ENCODE measurements at places on chromosomes 5 and 9. TPM values are rescaled to one million over a fixed set of nuclear protein-coding genes. Genes with fewer than 3 reads are reported as not detected.

FBP1 gene
- not detected for total RNA-seq

FBN2 gene
- 523 TPM for total RNA-seq

BTNL3 gene
- total RNA-seq: not detected

PALM2AKAP2 gene
- 1.8 TPM for total RNA-seq

PCDH12 gene
- 1.3 TPM for total RNA-seq

POMT1 gene
- 35.2 TPM for total RNA-seq

GPX8 gene
- 138 TPM for total RNA-seq

CCDC171 gene
- 1.3 TPM for total RNA-seq

EFNA5 gene
- 5.8 TPM for total RNA-seq

PBX3 gene
- 36.8 TPM for total RNA-seq

NR4A3 gene
- total RNA-seq: 0.26 TPM

LCN10 gene
- not detected for total RNA-seq

PCDHB6 gene
- 0.12 TPM for total RNA-seq

SHISAL2B gene
- not detected for total RNA-seq

GBGT1 gene
- total RNA-seq: 7.4 TPM

CCDC192 gene
- total RNA-seq: 2.0 TPM

GPR151 gene
- not detected for total RNA-seq

RNF183 gene
- total RNA-seq: not detected

IQGAP2 gene
- total RNA-seq: 3.6 TPM

ABITRAM gene
- 9.2 TPM for total RNA-seq

TOR4A gene
- total RNA-seq: 4.6 TPM

PLAC8L1 gene
- total RNA-seq: not detected

DOK3 gene
- total RNA-seq: 0.34 TPM

SHOC1 gene
- not detected for total RNA-seq

FOXD4L3 gene
- not detected for total RNA-seq
